Tracheal epithelial cell (primary cell): ENCODE measurements at places on chromosomes 3 and 15. TPM values are rescaled to one million over a fixed set of nuclear protein-coding genes. Genes with fewer than 3 reads are reported as not detected.

The GRK7 gene
- not detected in 2 replicates for total RNA-seq

The NSMCE3 gene
- total RNA-seq, result 5.1 and 7.5 TPM in 2 replicates

The CLEC3B gene
- not detected in 2 replicates for total RNA-seq

The EDEM1 gene
- total RNA-seq, result 28.9 and 56.1 TPM in 2 replicates

The RLBP1 gene
- 0.96 TPM in 1 of 2 replicates, not detected in the other for total RNA-seq

The FRMD4B gene
- total RNA-seq, result 33.2 and 40.0 TPM in 2 replicates

The LRRC15 gene
- not detected in 2 replicates for total RNA-seq

The PLA2G4F gene
- 3.9 and 17.1 TPM in 2 replicates for total RNA-seq

The MYO5C gene
- 8.9 and 17.5 TPM in 2 replicates for total RNA-seq

The WDR72 gene
- under 0.01 and 0.96 TPM in 2 replicates for total RNA-seq

The P2RY1 gene
- 5.1 and 21.1 TPM in 2 replicates for total RNA-seq

The DBR1 gene
- 12.5 and 13.0 TPM in 2 replicates for total RNA-seq

The DAG1 gene
- total RNA-seq, result 34.9 and 52.0 TPM in 2 replicates

The FANCD2OS gene
- not detected in 2 replicates for total RNA-seq

The IMPG2 gene
- under 0.01 TPM in 2 replicates for total RNA-seq

The CX3CR1 gene
- under 0.01 TPM in 1 of 2 replicates, not detected in the other for total RNA-seq

The CAND2 gene
- total RNA-seq, result 2.2 and 3.6 TPM in 2 replicates

The CPNE4 gene
- 0.24 TPM in 1 of 2 replicates, not detected in the other for total RNA-seq

The ANKRD34C gene
- total RNA-seq, result not detected in 2 replicates

The IGSF11 gene
- total RNA-seq, result not detected in 2 replicates

The SCAMP2 gene
- total RNA-seq, result 24.3 and 37.5 TPM in 2 replicates

The TMCO5A gene
- not detected in 2 replicates for total RNA-seq

The MYEF2 gene
- total RNA-seq, result 0.43 and 4.8 TPM in 2 replicates

The PGBD4 gene
- total RNA-seq, result 1.2 and 1.5 TPM in 2 replicates

The A4GNT gene
- total RNA-seq, result not detected in 2 replicates

The ZNF385D gene
- 0.72 TPM in 1 of 2 replicates, not detected in the other for total RNA-seq

The GRAMD2A gene
- total RNA-seq, result 1.9 and 9.0 TPM in 2 replicates

The PPM1L gene
- 1.9 and 7.0 TPM in 2 replicates for total RNA-seq

The TMIE gene
- total RNA-seq, result 0.24 and 0.85 TPM in 2 replicates

The TM4SF18 gene
- total RNA-seq, result 0.21 and 8.0 TPM in 2 replicates

The CASR gene
- total RNA-seq, result under 0.01 TPM in 1 of 2 replicates, not detected in the other

The CPLX3 gene
- total RNA-seq, result not detected in 2 replicates

The MOBP gene
- not detected in 2 replicates for total RNA-seq

The RPP25 gene
- 6.5 and 15.8 TPM in 2 replicates for total RNA-seq

The CCDC39 gene
- not detected in 2 replicates for total RNA-seq

The NR1I2 gene
- not detected in 2 replicates for total RNA-seq
